Posterior cingulate gyrus (tissue), 11 donors: ENCODE measurements at places on chromosomes 16 and 17.

DNA sequence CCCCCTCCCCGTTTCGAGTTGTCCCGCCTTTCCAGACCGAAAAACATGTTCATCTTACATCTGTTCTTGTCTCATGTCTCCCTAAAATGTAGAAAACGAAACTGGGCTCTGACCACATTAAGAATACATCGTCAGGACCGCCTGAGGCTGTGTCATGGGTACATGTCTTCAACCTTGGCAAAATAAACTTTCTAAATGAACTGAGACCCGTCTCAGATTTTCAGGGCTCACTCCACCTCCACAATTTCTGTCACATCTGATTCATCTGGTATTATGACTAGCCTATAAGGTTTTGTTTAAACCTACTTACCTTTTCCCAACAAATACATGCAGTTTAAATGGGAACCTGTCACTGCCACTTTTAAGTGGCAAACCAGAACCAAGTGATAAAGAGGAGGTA is 621 bp downstream of the SDR42E1 start:
- no peak for DNase-seq

DNA sequence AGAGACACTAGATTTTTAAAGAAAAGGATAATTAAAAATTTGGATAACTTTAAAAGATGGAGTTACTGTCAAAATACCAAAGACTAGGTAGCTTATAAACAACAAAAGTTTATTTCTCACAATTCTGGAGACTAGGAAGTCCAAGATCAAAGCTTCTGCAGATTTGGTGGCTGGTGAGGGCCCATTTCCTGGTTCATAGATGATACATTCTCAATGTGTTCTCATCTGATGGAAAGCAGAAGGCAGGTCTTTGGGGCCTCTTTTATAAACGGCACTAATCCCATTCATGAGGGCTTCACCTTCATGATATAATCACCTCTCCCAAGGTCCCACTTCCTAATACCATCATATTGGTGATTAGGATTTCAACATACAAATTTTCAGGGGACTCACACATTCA is 33.7 kb downstream of the NLK start:
- no peak for DNase-seq

DNA sequence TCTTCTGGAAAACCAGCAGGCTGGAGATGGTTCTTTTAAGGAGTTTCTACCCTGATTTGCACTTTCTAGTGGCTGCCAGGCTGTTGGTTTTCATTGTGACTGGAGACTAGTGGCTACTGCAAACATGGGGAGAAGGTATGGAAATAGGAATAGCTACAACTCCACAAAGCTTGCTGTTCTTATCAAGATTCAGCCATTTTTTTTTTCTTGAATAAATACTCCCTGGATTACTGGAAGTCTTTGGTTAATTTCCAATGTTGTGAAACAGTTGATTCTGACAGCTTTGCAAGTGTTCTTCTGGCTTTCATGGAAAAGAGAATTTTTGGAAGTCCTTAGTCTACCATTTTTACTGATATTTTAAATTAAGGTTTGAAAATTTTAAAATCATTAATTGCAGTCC is 277.7 kb downstream of the HS3ST3A1 start:
- DNase-seq = no peak

DNA sequence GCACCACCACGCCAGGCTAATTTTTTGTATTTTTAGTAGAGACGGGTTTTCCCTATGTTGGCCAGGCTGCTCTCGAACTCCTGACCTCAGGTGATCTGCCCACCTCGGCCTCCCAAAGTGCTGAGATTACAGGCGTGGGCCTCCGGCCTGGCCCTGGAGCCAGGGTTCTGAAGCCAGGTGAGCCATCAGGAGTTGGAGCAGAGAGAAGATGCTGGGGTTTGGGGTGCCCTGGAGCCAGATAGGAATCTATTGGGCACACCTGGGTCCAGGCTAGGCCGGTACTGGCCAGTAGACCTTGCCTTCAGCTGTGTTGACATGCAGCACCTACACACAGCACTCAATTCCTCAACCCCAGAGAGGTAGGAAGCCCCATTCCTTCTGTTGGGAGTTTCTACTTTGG is 5.4 kb upstream of the CD300A start:
- no peak for DNase-seq

- peak; percentile 74 for DNase-seq
Measured at GRCh38 chr16:4328046-4328781, 12.3 kb downstream of the GLIS2 start.

- no peak for DNase-seq
Measured at GRCh38 chr16:59295993-59296736, 562.0 kb upstream of the GOT2 start.

DNA sequence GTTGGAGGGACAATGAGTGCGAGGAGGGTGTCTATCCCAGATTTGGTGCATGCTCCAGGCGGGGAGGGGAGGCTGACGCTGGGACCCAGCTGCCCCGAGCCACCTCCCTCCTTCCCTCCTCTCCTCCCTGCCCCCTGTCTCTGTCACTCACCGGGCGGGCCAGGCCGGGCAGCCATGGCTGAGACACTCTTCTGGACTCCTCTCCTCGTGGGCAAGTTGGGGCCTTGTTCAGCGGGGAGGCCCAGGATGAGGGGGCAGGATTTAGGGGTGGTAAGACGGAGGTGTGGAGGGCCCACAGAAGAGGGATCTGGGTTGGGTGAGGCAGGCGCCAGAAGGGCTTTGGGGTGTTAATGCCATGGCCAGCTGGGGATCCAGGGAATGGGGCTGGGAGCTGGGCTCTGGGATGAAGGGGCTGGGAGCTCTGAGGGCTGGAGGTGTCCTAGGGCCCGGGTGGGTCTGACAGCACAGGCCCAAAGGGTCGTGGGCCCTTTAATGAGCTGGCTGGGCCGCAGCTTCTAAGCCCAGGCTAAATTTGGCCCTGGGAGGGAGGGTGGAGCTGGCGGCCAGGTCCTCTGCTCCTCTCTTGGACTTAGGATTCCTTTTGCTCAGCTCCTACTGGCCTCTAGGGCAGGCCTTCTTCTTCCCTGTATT is at the start of gene SGCA:
TSS of gene SGCA (plus strand) at position 139 of the 651 bp plus-strand sequence. CDS start at position 175, 36 bp downstream.
- no peak for DNase-seq

GRCh38 chr17:58538811-58539409 is 24.5 kb upstream of the MTMR4 start:
- no peak for DNase-seq

GRCh38 chr17:2033153-2033552 is 3.2 kb downstream of the DPH1 start:
- DNase-seq = no peak

DNA sequence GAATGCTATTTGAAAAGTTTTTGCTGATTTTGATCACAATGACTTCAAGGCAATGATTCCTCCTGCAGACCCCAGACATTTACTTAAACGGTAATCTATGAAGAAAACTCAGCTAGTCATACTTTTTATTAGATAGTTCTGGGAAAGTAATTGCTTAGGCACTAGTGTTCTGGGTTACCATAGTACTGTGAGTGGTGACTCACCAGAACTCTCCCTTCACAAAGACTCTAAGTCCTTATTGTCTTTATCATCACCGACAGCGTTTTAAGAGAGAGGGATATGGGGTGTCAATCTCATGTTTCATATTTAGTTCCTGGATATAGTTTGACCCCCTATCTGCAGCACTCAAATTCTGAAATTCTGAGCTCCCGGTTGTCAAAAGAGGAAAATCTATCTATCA is 43.0 kb upstream of the CDH8 start:
- no peak for DNase-seq

DNA sequence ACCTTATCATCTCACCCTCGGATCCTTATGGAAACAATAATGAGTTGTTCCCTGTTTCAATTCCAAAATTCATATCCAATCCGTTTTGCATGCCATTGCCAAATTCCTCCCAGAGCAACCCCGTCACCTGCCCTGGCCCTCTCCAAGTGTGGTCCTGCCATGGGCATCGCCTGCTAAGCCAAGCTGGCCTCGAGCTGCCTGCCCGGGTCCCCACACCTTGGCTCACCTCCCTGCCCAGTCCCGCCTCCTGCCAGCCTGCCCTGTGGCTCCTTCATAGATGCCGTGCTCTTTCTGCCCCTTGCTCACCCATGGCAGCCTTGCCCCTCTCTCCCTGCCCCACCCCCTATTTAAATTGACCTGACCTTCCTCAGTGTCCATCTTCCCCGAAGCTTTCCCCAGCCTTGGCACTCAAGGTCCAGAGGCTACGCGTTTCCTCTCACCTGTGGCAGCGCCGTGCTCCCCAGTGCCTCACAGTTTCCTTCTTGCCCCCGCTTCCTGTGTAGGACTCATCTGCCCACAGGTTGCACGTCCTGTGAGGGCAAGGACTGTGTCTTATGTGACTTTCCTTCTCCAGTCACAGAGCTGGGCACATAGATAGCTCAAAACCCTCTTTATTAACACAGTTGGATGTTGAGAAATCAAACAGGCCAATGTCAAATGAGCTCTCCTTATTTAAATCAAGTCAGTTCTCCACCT is 12.7 kb downstream of the MAPT start:
- no peak for DNase-seq

- no peak for DNase-seq
Measured at GRCh38 chr16:56286809-56287208, 95.5 kb downstream of the GNAO1 start.

- DNase-seq = peak; percentile 46
Measured at GRCh38 chr17:76725580-76726230, 701 bp downstream of the JMJD6 start.

DNA sequence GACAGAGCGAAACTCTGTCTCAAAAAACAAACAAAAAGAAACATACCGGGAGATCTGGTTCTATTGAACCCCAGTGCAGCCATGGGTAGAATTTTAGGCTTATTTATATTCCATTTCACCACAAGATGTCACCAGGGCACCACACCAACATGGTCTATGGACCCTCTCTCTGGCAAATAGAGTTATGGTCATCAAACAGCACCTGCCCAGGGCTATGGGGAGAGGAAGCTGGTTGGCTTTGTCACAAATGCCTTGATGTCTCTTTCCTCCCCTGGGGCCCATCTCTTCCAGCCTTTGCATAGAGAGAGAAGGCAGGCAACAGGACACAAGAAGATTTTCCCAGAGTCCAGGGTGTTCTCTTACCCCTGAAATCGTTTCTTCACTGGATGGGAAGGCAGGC is 128.4 kb downstream of the WWOX start:
- DNase-seq = no peak

GRCh38 chr17:57459286-57459915 is 203.1 kb downstream of the MSI2 start:
- no peak for DNase-seq

DNA sequence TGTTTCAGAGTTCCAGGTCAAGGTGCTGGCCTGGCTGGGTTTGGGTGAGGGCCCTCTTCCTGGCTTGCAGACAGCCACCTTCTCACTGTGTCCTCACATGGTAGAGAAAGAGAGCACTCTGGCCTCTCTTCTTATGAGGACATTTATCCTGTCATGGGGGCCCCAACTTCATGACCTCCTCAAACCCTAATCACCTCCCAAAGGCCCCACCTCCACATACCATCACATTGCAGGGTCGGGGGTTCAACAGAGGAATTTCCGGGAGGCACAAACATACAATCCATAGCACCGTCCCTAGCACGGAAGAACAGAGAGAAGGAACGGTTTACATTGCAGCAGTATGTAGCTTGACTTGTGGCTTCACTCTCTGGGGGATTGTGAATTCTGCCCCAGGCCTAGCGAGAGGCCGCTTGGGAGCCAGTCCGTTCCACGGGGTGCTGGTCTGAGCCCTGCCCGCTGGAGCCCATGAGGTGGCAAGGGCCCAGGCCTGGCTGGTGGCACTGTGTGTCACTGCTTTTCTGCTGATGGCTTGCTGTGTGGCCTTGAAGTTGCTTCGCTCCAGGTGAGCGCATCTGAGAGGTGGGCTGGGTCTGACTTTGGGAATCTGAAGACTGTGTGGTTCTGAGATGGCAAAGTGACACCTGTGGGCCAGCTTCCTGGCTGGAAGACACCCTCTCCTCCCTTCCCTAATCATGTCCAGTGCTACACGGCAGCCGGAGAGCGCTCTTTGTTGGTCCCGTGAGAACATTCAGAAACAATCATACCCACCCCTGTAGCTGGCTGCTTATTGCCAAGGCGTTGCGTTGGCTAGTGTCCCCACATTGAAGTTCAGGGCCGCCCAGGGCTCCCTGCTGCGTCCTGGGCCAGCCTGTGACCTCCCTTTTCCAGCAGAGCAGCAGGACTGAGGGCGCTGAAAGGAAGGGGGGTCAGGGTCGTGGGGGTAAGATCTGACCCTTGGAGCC is 98.3 kb downstream of the CMIP start:
- DNase-seq = no peak

GRCh38 chr17:42192189-42193126 is 1.8 kb downstream of the GHDC start:
- no peak for DNase-seq

GRCh38 chr17:61431594-61432311 is 20.5 kb upstream of the TBX4 start:
- no peak for DNase-seq
